ENCODE measurements at places on chromosomes 1 and 21.

DNA sequence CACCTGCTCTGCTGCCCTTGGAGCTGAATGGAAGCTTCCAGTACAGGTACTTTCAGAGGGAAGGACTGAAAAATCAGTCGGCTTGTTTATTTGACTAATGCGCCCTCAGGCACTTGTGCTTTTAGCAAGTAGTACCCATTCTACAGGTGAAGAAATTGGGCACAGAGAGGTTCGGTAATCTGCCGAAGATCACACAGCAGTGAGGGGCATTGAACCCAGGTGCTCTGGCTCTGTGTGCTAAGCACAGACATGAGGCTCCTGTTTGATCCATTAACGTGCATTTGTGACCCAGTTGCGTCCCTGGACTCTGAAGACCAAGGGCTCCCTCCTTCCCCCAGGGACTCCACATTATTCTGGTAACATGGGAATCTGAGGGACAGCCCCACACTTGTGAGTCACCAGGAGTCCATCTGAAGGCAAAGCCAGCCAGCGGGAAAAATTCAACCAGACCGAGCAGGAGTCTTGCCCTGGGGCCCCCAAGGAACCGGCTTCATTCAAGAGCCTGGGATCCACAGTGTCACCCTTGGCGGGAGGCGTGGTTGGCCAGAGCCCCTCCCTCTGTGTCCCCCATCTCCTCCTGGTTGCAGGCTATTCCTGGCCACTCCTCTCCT, 192.4 kb upstream of the ARHGEF16 start:
- DNase-seq: no peak

- DNase-seq: no peak
These were observed 374.0 kb downstream of the LMX1A start for GRCh38 chr1:164982545-164982944.

GRCh38 chr21:25215698-25216384, 391.4 kb downstream of the MRPL39 start:
- DNase-seq: no peak

DNA sequence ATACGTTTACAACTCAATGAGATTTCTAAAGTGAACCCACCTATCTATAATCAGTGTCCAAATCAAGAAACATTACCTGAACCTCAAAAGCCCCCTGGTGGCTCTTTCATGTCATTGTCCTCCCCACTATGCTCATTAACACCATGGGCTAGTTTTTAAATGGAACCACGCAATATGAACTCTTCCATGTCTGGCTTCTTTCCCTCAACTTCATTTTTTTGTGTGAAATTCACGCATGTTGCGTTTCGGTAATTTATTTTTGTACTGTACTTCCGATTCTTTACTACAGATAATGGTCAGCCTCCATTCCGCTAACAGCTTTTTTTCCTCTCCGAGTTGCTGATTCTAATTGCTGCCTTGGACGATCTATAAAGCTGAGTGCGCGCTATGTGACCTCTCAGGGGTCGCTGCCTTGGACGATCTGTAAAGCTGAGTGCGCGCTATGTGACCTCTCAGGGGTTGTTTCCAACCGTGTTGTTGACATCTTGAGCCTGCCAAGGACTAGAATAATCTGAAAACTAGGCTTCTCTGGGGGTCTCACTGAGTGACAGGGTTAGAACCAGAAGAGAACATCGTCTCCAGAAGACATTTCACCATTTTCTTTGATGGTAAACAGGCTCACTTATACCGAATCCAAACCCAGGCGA, 1.1 kb upstream of the CACYBP start:
- peak; percentile 86 for DNase-seq

- DNase-seq: no peak
These were observed 1.7 kb downstream of the EPHX4 start for GRCh38 chr1:92031281-92032110.

GRCh38 chr1:218431476-218431875, 86.3 kb downstream of the TGFB2 start:
- no peak for DNase-seq
